ENCODE measurements at places on chromosomes 11 and 22. TPM values are rescaled to one million over a fixed set of nuclear protein-coding genes. Genes with fewer than 3 reads are reported as not detected.

Gene CLP1
- 12.6 TPM for total RNA-seq

GRCh38 chr22:28609921-28610320, 69.7 kb downstream of the TTC28 start:
- no peak for DNase-seq

Gene ZNF214
- total RNA-seq, result 27.9 TPM

Gene SAA4
- total RNA-seq, result not detected
